ENCODE measurements at places on chromosomes 6 and 20.

- no peak for DNase-seq
Measured at GRCh38 chr20:16410626-16411025, 162.6 kb downstream of the KIF16B start.

DNA sequence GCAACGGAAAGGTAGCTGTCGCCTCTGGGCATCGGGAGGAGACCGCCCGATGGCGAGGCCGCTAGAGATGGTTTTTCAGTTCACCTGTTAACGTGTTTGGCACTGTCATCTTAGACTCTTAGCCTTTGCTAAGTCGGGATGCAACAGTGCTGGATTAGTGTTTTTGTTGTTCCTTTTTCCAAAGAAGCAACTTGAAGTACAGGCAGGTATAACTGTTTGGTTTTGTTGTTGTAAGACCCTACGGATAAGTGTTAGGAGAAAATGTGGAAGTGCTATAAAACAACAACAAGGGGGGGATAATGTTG is 723 bp downstream of the MANEA start:
- DNase-seq: no peak

- DNase-seq: no peak
Measured at GRCh38 chr20:57482148-57482547, 42.8 kb downstream of the CTCFL start.

DNA sequence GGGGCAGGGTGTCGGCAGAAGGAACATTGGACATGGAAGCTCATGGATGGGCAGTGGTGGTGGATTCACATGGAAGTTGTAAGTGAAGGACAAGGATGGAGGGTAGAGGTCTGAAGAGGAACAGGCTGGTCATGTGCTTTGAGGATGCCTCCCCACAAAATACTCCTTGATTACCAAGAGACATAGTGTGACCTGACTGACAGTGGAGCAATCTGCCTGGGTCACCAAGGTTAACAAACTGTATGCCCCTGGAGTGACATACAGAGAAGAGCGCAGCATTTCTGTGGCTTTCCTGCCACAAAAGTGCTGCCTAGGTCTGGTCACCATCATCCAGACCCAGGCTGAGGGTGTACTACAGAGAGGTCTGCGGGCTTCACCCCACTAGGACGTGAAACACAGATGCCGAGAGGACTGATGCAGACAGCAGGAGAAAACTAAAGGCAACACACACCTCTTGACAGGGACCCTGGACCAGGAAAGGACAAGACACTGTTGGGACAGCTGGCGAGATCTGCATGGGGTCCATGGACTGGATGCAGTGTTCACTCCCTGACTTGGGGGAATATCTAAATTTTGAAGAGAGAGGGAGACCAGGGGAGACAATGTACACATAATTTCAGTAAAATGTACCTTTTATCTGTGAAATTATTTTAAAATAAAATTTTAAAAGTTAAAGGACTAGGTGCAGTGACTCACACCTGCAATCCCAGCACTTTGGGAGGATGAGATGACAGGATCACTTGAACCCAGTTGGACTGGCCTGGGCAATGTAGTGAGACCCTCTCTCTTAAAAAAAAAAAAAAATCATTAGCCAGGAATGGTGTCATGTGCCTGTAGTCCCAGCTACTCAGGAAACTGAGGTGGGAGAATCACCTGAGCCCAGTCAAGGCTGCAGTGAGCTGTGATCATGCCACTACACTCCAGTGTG is 64.9 kb downstream of the CSE1L start:
- no peak for DNase-seq

DNA sequence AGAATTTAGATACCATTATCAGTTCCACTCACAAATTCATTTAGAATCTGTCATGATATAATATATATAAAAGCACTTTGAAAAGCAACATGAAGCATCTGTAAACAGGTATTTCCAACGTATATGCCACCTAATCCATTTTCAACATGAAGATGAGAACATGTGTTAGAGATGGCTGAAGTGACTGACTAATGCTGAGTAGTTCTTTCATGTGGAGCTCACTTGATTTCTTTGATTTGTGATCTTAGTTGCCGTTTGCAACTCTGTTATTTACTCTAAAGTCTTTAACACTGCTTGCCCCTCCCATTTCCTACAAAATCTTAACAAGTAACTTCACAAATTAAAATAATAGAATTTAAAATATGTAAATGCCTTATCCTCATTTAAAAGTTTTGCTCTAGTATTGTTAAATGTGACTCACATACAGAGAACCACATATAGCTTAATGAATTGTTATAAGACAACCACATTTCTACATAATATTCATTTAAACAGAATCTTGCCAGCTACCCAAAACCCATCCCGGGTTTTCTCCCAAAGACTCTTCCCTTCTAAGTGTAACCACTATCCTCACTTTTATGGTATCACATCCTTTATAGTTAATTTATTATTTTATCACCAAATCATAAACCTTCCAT is 78.3 kb downstream of the ME1 start:
- DNase-seq: peak; percentile 4

DNA sequence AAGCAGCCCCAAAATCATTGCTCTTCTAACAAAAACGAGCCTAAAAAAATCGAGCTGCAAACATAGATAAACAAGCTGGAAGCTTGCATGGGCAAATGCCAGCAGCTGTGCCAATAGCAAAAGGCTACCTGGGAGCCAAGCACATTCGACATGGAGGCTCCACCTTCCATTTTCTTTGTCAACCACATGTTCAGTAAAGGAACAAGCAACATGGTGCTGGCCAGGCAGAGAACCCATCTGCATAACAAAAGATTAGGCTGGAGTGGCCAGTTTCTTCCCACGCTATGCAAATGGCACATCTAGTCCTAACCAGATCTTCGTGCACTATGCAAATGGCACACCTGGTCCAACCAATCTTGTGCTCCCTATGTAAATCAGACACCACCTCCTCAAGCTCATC is 110.5 kb downstream of the KIF16B start:
- no peak for DNase-seq

DNA sequence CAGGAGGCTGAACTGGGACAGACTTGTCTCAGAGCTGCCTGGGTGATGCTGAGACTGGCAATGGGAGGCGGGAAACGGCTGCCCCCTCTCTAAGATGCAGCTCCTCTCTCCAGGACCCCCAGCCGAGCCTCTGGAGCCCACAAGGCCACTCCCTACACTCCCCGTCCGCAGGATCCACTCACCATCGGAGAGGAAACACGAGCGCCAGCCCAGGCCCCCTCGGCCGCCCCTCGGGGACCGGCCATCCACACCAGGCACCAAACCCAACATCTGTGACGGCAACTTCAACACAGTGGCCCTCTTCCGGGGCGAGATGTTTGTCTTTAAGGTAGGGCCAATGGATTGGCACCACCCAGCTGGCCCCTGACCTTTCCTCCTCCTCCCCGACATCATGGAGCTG is 10.8 kb downstream of the MMP24OS start:
- DNase-seq: no peak

GRCh38 chr6:36099869-36100483 is 30.3 kb upstream of the MAPK13 start:
- DNase-seq: no peak

- DNase-seq: peak; percentile 10
Measured at GRCh38 chr20:40489886-40490285, 199.2 kb downstream of the MAFB start.

GRCh38 chr6:34658605-34659265 is 37.8 kb downstream of the ILRUN start:
- DNase-seq: no peak

DNA sequence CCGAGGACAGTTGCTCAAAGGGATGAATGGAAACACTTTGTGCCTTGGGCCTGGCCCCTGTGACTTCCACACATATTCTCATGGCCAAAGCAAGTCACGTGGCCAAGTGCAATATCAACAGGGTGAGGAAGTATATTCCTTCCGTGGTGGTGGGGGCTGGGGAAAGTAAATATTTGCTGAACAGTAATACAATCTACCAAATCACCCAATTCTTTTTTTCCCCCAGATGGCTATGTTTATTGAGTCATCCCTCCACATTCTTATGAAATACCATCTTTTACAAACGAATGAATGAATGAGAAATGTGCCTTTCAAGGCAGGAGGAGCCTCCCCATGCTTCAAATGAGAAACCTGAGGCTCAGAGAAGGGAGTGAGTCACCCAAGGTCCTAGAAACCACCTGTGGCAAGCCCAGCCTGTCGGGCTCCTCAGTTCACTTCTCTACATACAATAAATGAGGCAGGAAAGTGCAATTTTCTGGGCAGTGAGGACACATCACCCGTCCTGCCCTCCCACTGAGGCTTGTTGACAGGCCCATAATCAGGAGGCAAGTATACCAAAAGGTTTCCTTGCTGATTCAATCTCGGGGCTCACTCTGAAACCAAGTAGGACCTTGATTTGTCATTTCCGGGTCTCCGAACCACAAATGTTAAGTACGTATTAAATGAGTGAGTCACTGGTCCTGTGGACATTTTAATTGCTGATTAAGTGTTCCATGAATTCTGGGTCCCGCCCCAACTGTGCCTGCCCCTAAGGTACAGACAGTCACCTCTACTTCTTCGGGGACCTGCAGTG is 25.3 kb upstream of the TOP1 start:
- peak; percentile 63 for DNase-seq

- no peak for DNase-seq
Measured at GRCh38 chr20:58523971-58524315, 8.7 kb upstream of the APCDD1L start.

- no peak for DNase-seq
Measured at GRCh38 chr6:152151920-152152319, 344.4 kb downstream of the ESR1 start.

GRCh38 chr6:14040042-14040441 is 77.5 kb upstream of the CD83 start:
- no peak for DNase-seq

GRCh38 chr6:10542213-10542612 is 21.1 kb downstream of the GCNT2 start:
- DNase-seq: no peak

GRCh38 chr6:113662688-113663333 is 194.3 kb upstream of the MARCKS start:
- no peak for DNase-seq

DNA sequence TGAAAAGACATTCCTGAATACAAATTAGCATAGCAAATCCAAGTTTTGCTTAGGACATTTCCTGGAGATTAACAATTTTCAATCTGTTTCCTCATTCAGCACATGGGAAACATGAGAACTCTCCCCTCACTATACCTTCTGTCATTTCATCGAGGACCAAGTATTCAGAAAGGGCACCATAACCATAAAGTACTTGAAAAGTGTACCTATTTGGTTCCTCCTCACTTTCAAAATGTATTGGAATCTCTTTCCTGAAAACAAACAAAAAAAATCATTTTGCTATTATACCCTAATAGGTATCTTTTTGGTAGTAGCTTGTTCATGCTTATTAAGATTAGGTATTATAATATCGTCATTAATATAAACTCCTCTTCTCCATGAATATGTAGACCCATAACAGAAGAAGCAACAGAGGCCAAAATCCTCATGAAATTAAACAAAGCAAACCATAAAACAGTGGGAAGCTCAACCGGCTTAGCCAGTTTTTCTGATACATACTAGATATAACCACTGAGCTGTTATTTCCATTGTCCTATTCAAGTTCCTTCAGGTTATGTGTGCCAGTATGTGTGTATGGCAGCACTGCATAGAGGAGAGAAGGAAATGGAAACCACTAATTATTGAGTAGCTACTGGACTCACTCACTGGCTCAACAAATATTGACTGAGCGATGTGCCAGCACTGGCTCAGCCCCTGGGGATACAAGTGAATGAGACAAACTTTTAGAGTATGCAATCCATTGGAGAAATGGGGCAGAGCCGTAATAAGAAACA is 274.0 kb downstream of the MAFB start:
- no peak for DNase-seq

GRCh38 chr6:67640484-67640883 is 994.6 kb upstream of the ADGRB3 start:
- DNase-seq: no peak

- no peak for DNase-seq
Measured at GRCh38 chr20:5526516-5526915, 209.8 kb upstream of the PROKR2 start.

DNA sequence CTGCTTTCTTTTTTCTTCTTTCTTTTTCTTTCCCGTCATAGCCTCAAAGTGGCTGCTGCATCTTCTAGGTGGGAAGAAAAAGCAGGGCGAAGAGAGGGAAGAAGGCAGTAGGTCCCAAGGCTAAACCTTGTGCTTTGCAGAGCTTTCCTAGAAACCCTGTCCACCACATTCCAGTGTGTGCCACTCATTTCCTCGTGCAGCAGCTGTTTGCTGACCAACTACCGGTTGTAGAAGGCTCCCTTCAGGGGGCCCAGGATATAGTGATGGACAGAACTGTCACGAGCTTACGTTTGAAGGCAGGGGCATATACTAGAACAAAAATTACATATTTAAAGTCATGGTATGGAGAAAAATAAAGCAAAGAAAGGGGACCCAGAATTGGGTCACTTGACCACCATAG is 103.0 kb downstream of the SASH1 start:
- peak; percentile 46 for DNase-seq

Measured in H54 (cell line).